ENCODE measurements at places on chromosomes 5 and 9.

- no peak for DNase-seq
These were observed 586.3 kb downstream of the BRINP1 start for GRCh38 chr9:118782790-118783463.

GRCh38 chr5:117473165-117473564, 898.5 kb upstream of the SEMA6A start:
- no peak for DNase-seq

GRCh38 chr5:38018016-38018415, 178.2 kb upstream of the GDNF start:
- DNase-seq = no peak

DNA sequence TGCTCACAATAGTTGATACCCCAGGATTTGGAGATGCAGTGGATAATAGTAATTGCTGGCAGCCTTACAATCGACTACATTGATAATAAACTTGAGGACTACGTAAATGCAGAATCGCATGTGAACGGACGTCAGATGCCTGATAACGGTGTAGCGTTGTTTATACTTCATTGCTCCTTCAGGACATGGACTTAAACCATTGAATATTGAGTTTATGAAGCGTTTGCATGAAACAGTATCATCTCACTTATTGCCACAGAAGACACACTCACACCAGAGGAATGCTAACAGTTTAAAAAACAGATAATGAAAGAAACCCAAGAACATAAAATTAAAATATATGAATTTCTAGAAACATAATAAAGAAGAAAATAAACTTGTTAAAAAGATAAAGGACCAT, 101.6 kb downstream of the GABBR2 start:
- DNase-seq = no peak

DNA sequence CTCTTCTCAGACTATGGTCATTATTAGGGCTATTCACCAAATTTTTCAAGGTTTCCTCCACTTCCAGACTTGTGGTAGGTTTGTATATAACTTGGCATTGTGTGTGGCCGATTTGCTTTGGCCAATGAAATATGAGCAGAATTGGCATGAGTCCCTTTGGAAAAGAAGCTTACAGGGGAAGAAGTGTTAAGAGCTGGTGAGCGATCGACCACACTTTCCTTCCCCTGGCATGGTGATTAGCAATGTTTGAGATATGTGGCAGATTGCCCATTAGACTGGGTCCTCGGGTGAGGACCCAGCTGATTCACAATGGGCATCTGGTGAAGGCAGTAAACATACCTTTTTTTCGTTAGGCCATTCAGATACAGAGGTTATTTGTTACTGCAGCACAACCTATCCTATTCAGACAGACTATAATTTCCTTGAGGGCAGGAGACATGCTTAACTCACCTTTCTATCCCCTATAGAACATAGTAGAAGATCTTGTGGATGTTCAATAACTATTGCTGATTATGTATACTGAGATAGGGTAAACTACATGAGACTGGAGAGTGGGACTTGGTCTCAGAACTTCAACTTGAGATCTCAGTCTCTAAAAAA, 62.8 kb upstream of the KLF9 start:
- DNase-seq = no peak

Measured in NCI-H146 (cell line).